ENCODE measurements at places on chromosomes 13 and 19.
A peak's percentile ranks its signal among the peaks of the same experiment; 100 is the strongest.

DNA sequence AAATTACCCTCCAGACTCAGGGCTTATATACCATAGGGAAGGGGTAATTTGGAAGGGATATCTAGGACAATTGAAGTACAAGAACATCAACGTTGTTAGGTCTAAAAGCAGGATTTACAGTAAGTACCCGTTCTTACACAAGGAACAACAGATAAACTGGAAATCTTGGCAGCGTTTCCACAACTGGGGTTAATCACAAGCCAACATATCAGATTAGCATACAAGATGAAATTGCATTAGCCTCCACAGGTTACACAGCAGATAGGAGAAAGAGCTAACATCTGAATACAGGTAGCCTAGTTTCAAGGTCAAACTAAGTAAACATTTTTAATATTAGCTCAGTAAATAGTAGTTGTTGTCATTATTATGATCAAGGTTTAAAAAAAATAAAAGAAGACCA is 1214.0 kb upstream of the PCDH20 start:
- DNase-seq: no peak

- peak; percentile 17 for DNase-seq
Observed at GRCh38 chr19:5693195-5694166, 3.4 kb downstream of the RPL36 start.

DNA sequence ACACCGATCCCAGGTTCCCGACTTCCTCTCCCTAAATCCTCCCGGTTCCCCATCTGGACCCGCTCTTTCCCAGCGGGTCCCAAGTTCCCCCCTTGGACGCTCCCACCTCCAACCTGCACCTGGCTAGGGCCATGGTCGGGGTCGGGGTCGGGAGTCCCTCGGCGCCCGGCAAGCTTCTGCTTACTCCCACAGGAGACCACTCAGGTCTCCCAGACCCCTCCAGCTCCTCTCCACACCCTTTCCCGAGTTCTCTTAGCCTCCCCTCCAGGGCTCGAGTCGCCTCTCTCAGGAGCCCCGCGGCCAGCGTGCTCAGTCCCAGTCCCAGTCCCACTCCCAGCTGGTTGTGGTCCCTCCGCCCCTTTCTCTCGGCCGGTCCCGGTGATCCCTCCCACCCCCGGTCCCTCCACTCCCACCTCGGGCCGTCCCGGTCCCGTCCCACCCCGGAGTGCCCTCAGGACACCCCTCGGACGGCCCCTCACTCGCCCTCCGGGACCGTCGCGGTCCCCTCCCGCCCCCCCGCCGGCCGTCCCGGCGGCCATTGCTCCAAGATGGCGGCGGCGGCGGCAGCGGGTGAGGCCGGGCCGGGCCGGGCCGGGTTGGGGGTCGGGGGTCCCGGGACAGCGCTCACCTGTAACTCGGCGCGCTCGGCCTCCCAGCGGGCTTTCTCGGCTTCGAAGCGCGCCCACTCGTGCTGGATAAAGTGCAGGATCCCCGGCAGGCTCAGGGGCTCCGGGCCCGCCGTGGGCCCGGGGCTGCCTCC is at the start of gene FKRP:
Gene FKRP, plus strand, starts transcription at position 537 of the 760 bp plus-strand sequence. CDS start 9,394 bp downstream, outside the sequence.
- DNase-seq: no peak

GRCh38 chr19:46365561-46365960 is 18.7 kb downstream of the PPP5C start:
- no peak for DNase-seq

All from activated CD4-positive, alpha-beta T cell treated with anti-CD3 and anti-CD28 coated beads, Interleukin-2, amount 50 U/mL, for 16 hours (primary cell).